ENCODE measurements at places on chromosomes 5 and 9.

GRCh38 chr5:65946198-65946745 is 19.9 kb downstream of the ERBIN start:
- DNase-seq = peak; percentile 33

- peak; percentile 67 for DNase-seq
These were observed 25.7 kb downstream of the PDGFRB start for GRCh38 chr5:150129813-150130492.

GRCh38 chr9:37302277-37302676 is 120.2 kb upstream of the GRHPR start:
- peak; percentile 18 for DNase-seq

- peak; percentile 52 for DNase-seq
These were observed 169.2 kb downstream of the SLC12A2 start for GRCh38 chr5:128252756-128253155.

DNA sequence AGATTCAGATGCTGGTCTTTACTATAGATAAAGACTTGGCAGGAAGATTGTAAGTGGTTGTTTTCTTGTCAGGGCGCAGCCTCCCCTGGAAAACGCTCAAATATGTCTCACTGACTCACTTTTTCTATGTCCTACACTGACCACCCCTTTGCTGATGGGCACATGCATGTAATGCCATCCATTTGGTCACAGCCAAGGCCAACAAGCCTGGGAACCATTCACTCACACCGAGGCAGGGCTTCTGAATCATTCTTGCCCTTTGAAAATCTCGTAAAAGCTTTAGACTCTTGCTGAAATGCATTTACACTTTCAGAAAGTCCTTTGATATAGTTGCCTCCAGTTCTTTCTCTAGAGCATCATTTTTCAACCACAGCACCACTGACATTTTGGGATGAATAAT is 249.4 kb downstream of the ACTL7B start:
- no peak for DNase-seq

GRCh38 chr5:139272471-139273321 is 20.8 kb upstream of the MATR3 start:
- peak; percentile 25 for DNase-seq

DNA sequence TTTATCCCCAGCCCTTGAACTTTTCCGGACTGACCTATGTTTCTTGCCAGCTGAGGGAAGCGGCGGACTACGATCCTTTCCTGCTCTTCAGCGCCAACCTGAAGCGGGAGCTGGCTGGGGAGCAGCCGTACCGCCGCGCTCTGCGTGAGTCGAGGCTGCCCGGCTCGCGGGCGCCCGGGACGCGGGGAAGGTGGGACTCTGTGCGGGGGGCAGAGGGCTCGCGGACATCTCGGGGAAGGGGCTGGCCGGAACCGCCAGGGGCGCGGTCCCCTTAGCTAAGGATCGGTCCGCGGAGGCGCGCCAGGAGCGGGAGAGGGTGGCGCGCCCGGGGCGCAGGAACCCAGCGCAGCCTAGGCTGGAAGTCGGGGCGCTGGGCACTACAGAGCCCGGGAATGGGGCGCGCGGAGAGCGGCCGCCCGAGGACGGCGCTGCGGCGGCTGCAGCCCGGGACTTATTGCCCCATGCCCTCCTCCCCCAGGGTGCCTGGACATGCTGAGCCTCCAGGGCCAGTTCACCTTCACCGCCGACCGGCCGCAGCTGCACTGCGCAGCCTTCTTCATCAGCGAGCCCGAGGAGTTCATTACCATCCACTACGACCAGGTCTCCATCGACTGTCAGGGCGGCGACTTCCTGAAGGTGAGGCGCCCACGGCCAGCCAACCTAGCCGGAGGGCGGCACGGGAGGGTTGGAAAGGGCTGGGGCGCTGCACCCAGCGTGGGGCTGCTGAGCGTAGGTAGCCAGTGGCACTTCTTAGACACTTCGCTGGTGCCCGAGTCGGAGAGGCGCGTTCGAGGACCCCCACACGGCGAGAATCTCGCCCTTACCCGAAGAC is 922 bp downstream of the CRHBP start:
- no peak for DNase-seq

GRCh38 chr5:89072842-89073672 is 190.1 kb upstream of the MEF2C start:
- DNase-seq = no peak

GRCh38 chr9:114266969-114267368 is 55.9 kb upstream of the ORM1 start:
- peak; percentile 74 for DNase-seq

GRCh38 chr5:35430381-35431162 is 187.1 kb upstream of the SPEF2 start:
- DNase-seq = no peak

DNA sequence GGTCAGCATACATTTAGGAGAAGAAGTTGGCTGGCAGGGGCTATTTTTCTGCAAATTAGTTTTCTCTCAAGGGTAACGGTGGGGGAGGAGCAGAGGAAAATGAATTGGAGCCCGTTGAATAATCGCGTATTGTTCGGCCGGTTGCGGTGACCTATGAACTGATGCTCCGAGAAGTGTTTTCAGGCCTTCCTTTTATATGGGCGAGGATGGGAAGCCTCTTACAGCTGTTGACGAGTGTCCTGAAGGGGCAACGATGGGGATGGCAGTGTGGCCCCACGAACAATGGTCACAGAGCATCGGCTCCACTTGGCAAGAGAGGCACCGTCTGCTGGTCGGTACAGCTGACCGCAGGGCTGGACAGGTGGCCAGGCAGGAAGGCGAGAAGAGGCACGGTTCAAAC is 400.7 kb downstream of the ZSWIM6 start:
- no peak for DNase-seq

DNA sequence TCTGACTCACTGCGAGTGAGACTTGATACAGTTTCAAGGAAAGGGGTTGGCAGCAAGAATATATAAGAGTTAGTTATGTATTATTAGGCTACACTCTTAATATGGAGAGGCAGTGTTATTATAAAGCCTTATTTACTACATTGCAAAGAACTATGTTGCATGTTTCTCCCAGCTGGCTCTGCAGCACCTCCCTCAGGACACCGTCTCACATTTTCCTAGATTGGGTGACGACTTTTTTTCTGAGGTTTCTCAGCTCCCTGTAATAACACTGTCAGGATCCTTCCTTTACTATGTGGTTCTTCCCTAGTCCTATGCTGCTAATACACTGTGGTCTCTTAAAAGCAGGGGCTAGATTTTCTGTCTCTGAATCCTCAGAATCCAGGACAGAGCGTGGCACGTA is 153.7 kb downstream of the INSYN2B start:
- DNase-seq = no peak

- peak; percentile 35 for DNase-seq
These were observed 653.0 kb downstream of the MTRR start for GRCh38 chr5:8521991-8522390.

DNA sequence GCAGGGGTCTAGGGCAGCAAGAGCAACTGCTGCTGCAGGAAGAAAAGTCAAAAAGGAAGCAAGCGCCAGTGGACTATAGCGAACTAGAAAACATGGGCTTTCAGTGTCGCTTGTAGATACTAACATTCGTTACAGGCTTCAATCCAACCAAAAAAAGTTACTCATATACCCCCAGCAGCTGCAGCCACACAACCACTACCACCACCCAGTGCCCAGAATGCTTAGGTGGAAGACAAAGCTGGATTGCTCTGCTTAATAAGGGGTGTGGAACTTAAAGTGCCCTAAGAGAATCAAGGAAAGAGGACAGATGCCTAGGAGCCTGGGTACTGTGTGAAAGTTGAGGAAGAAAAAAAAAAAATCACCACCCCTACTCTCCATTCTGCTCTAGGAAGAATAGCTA is 203.6 kb downstream of the ELAVL2 start:
- no peak for DNase-seq

- DNase-seq = no peak
These were observed 100.3 kb upstream of the ELAVL2 start for GRCh38 chr9:23926368-23926767.

DNA sequence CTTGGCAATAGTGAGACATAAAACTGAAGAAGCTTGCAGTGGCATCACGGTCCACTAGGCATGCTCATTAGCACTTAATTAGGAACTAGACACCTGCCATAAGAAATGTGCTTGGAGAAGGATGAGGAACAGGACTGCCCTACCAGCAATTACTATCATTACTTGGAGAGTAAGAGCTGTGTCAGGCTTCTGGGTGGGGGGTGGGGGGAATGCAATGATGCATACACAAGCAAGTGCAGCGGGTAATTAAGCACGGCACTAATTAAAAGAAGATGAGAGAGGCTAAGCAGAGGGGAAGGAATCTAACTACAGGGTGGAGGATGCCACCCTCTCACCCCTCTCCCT is 53.1 kb downstream of the TLE1 start:
- no peak for DNase-seq

- DNase-seq = peak; percentile 41
These were observed 135.2 kb downstream of the AOPEP start for GRCh38 chr9:94861589-94862272.

GRCh38 chr9:70438341-70438928 is 24.0 kb upstream of the KLF9 start:
- DNase-seq = peak; percentile 52

DNA sequence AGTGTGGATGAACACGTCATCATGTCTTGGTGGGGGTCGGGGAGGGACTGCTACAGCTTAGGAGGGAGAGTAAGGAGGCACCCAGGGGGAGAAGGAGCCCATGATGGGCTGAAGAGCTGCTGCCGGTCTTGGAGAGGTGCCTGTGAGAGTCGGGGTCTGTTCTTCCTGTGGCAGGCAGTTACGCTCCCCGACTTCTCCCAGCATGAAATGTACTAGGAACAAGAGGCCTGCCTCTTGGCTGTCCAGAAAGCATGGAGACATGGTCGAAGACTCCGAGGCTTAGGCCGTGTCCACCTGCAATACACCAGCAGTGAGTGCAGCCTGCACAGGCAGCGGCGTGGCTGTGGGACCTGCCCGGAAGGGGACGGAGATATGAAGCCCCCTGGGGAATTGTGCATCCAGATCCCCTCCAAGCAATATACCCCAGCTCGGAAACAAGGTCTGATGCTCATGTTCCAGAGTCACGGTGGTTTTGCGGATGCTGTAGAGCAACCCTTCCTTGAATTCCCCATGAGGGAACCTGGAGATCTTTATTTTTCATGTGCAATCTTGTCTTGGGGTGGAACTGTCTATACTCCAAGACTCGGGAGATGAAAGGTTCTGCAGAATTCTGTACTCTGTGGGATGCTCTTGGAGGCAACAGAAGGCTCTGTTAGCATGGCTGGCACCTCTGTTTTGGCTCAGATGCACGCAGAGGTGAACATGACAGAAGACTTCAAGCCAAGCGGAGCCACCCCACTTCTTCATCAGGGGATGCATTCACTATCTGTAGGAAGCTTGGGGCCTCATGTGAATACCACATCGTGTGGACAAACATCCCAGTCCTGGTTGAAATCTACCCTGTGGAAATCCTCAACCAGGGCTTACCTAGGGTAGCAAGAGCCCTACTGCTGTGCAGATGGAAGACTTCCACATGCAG is 374.9 kb upstream of the IRX4 start:
- DNase-seq = no peak

DNA sequence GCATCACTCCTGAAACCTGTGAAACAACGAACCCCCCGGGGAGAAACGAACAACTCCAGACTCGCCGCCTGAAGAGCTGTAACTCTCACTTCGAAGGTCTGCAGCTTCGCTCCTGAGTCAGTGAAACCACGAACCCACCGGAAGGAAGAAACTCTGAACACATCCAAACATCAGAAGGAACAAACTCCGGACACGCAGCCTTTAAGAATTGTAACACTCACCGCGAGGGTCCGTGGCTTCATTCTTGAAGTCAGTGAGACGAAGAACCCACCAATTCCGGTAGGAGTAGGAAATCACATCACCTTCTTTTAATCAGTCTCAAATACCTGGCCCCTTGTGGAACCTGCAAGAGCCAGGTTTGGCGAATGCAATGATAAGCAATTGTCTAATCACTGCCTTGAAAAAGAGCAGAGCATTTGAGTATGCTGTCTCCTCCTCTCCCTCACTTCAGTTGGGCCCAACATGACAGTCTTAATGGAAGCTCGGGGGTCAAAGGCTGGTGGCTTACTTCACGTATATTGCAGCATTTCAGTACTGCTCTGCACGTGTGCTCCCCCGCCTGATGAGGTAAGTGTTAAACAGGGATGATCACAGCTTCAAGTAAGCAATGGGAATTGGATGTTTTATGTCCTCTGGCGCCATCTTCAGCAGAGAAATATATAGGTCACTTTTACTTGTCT is 473 bp downstream of the IRGM start:
- DNase-seq = peak; percentile 87

DNA sequence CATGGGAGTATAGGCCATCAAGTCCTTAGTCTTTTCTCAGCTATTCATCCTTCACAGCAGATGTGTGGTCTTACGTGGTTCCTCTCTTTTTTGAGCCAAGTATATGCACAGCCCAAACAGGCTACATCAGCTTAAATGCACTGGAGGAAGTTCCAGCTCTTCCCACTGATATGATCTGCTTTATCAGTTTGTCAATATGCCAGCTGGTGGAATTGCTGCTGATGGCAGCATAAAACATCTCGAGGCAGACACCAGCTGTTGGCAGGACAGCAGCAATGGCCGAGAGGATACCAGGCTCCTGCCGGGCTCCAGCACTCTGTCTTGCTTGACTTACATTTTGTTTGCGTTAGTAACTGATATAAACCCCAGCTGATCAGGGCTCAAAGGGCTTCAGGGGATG is 143.4 kb downstream of the TENT4A start:
- DNase-seq = no peak

DNA sequence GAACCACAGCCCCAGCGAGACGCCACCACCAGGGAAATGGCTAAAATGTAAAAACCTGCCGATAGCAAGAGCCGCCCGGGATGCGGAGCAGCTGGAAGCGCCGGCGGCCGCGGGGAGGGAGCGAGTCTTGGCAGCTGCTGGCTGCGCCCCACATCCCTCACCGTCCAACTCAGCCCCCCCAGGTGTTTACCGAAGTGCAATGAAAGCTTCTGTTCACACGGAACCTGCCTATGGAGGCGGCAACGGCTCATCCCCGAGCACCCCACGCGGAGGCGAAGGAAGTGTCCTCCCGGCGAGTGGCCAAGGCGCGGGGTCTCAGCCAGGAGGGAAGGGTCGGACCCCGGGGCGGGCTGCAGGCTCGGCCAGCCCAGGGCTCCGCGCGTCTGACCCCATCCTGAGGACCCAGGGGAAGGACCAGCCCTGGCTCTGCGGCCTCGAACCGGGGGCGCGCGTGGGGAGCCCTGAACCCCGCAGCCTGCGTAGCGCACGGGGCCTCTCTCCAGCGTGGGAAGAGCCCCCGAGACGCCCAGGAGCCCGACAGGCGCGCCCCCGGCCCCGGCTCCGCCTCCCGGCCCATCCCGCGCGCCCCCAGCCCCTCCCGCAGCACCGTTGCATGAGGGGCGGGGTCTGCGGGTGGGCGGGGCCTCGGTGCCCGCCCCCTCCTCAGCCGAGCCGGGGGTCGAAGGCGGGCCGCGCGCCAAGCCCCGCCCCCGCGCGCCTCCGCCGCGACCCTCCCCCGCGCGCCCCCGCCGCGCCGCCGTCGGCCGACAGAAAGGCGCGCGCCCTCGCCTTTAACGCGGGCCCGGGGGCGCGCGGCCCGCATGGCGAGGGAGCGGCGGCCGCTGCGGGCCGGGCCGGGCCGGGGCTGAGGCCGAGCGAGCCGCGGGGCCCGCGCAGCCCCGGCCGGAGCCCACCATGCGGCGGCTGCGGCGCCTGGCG is at the start of gene DIPK1B:
DIPK1B (plus strand) TSS at position 822 of the 939 bp plus-strand sequence; CDS start at position 916, 94 bp downstream.
- no peak for DNase-seq
